ENCODE measurements at places on chromosomes 11 and 22.

GRCh38 chr11:105942921-105943320 is 79.1 kb downstream of the MSANTD4 start:
- DNase-seq: no peak

- no peak for DNase-seq
Measured at GRCh38 chr11:64655941-64656601, 65.1 kb downstream of the SLC22A12 start.

GRCh38 chr11:10561043-10561818 is 7.2 kb downstream of the LYVE1 start:
- DNase-seq: no peak

DNA sequence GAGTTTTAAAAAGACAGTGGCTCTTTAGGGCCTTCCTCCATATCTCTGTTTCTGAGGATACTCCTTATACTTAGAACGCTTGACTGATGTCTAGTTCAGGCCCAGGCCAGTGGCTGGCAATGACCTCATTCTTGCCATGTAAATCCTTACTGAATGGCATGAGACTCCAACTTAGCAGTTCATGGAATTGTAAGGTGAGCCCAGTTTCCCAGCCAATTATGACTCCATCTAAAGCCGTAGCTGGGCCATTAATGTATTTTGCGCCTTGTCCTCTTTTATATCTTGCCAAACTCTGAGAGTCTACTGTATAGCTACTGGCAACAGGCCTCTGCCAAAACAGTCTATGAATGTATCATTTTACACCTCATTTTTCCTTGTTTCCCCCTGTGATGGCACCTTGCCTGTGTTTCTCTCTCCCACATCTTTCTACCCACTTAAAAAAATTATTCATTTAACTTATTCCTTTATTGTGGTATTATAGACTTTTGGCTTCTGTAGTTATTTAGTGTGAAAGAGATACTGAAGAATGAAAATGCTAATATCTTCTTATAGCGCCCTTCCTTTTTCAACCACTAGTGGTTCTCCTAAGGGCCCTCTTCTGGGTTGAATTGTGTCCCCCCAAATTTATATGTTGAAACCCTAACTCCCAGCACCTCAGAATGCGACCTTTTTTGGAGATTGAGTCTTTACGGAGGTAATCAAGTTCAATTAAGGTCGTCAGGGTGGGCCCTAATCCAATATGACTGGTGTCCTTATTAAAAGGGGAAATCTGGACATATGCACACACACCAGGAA is 67.4 kb downstream of the ZNRF3 start:
- DNase-seq: no peak

DNA sequence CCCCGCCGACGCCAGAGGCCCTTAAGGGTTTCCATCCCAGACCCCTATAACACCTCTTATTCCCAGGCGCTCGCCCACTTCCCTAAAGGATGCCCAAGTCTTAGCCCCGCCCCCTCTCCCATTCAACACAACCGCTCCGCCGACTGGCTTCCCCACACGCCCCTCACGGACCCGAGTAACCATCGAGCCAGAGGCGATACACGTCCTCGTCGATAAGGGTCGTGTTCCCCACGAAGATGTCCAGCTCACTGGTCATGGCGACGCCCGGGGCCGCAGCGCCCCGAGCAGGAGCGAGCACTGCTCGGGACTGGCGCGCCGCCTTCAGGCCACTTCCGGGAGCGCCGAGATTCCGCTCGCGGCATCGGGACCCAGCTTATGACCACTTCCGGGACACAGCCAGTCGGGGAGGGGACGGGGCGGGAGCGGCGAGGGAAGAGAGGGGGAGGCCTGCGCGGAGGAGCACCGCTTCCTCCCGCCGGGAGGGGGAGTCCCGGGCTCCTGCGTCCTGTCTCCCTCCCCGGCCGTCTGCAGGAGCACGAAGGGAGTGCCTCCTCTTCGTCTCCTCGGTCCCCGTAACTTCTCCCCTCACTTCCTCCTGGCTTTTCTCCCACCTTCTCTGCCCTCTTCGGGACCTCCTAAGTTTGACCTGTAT is at the start of gene FIBP:
Gene FIBP, minus strand, starts transcription at position 309 of the 652 bp plus-strand sequence. Its CDS starts 53 bp downstream, at position 256.
- DNase-seq: peak; percentile 94

DNA sequence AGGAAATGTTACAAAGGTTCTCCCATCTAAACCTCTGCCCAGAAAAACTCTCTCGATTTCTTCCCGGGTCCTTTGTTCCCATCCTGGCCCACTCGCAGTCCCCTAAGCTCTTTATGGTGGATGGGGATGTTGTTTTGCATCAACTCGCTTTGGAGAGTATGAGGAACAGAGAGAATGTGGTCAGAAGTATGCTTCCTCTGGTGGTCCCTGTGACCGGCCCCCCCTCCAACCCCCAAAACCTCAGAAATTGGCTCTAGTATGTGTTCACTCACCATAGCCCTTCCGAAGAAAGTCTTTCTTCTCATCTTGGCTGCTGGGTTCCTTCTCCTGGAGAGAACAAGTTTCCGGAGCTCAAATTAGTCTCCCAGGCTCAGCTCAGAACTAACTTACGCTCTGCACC is 54.4 kb downstream of the GRAMD1B start:
- DNase-seq: no peak

GRCh38 chr22:31492151-31492550 is 2.5 kb upstream of the EIF4ENIF1 start:
- no peak for DNase-seq

DNA sequence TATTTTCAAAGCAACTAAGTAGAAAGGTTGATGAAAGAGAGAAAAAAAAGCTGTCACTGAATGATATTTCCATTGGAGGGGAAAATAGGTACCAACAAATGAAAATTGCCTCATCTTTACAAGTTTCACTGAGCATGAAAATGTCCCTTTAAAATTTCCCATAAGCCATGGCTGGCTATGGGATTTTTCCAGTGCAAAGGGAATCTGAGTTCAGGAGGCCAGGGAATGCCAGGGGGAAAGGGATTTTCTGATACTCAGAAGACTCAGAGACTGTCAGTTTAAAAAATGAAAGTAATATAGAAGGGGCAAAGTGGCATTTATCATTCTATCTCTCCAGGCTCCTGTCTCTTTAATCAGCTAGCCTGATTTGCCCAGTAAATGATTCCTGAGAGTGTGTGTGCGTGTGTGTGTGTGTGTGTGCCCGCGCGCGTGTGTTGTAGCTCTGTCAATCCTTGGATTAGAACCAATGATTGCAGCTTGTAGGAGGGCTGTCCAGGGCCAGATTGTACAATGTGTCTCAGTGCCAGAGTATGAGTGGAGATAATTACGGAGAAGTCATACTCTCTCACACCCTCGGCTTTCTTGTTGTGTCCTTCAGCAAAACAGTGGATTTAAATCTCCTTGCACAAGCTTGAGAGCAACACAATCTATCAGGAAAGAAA is at the start of gene NTM:
Gene NTM, plus strand, starts transcription at position 526 of the 662 bp plus-strand sequence.
- no peak for DNase-seq

DNA sequence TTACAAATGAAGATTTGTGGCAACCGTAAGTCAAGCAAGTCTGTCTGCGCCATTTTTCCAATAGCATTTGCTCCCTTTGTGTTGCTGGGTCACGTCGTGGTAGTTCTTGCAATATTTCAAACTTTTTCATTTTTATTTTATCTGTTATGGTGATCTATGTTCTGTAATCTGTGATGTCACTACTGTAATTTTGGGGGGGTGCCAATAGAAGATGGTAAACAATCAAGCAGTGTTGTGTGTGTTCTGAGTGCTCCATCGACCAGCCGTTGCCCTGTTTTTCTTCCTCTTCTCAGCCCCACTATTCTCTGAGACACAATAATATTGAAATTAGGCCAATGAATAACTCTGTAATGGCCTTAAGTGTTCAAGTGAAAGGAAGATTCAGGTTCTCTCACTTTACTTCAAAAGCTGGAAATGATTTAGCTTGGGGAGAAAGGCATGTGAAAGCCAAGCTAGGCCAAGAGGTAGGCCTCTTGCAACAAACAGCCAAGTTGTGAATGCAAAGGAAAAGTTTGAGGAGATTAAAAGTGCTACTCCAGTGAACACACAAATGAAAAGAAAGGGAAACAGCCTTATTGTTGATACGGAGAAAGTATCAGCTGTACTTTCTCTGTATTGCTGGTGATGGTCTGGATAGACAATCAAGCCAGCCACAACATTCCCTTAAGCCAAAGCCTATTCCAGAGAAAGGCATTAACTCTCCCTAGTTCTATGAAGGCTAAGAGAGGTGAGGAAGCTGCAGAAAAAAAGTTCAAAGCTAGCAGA is 7.5 kb downstream of the ZC3H12C start:
- no peak for DNase-seq

DNA sequence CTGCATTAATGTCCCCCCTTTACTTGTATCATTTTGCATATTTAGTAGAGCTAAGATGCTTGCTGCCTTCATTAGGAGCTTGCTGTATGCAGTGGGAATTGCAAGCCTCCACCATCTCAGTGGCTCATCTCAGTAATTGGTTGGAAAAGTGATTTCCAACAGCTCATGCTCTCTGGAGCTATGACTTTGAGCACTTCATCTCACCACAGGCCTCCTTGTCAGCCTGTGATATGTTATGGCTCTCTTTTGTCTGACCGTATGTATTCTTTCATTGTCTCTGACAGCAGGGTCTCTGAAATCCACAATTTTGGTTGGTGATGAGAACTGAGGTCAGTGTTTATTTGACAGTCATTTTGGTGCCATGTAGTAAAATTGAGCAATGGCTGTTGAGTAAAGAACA is 345.1 kb downstream of the FAT3 start:
- DNase-seq: no peak

Data from AG04450 (cell line).